ENCODE measurements at places on chromosomes 7 and 10.

DNA sequence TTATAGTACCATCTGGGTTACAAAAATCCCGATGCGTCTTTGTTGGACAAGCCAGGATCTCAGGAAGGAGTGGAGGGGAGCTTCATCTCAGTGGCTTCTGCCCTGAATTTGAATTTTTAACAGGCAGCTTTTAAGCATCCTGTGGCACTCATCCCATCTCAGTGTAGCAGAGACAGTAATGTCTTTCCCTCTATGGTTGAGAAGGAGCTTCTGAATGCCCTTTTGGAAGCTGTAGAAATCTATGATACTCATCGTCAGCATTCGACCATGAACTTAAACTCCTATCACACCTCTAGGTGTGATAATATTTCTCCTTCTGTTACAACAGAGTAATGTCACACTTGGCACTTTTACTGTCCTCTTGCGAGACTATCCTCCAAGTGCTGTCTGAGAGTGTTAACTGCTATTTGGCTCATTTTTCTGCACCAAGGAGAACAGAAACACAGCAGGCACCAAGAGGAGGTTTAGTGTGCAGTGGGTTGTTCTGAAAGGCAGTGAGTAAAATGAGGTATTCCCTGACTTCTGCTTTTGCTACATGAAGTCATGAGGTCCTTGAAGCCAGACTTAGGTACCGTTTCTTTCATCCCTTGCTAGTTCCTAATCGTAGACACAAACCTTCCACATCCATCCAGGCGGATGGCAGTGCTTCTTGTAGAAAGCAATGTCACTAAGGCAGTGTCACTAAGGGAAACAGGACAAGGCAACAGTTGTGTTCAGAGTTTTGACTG lies 177.4 kb downstream of the CELF2 start:
- no peak for DNase-seq

DNA sequence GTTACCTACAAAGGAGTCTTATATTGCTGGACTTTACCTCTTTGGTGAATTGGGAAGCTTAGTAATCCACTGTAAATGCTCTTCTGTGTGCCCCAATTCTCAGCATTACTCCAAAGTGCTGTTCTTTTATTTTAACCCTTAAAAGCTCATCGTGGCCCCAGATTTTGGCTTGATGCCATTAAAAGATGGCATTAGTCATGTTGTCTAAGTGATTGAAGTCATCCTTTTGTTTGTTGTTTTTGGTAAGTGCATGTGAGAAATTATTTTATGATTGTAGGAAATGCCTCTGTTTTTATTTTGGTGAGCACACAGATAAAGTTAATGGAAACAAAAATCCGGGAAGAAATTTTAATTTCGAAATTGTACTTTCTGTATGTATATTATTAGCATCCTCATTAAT lies 82.5 kb upstream of the GATA3 start:
- DNase-seq: no peak

DNA sequence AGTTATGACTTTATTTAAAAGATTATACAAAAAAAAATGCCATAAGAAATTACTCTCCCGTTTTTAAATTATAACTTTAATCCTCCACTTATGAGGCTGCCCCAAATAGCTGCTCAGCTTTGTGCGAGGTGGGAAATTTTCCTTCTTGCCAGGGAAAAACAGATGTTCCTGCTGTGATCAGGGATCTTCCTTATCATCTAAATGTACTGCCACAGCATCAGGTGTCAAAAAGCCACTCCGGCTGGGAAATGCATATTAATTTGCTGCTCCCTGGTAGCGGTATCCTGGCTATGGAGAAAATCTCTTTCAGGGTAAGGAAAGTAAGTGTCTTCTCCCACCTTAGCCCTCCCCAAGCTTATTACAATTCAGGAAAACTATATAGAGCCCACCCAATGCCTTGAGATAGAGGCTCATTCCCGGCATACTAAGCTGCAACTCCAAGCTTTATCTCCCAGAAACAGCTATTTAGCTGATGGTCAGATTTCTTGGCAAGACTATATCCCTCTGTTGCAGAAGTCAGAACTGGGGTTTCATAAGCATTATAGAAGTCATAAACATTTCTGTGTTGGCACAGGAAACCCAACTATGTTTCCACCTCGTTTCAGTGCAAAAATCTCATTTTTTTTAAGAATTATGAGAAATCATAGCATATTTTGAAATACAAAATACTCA lies 360.4 kb downstream of the PARD3 start:
- no peak for DNase-seq

GRCh38 chr10:118871244-118871865 lies 116.6 kb upstream of the CACUL1 start:
- DNase-seq: no peak

DNA sequence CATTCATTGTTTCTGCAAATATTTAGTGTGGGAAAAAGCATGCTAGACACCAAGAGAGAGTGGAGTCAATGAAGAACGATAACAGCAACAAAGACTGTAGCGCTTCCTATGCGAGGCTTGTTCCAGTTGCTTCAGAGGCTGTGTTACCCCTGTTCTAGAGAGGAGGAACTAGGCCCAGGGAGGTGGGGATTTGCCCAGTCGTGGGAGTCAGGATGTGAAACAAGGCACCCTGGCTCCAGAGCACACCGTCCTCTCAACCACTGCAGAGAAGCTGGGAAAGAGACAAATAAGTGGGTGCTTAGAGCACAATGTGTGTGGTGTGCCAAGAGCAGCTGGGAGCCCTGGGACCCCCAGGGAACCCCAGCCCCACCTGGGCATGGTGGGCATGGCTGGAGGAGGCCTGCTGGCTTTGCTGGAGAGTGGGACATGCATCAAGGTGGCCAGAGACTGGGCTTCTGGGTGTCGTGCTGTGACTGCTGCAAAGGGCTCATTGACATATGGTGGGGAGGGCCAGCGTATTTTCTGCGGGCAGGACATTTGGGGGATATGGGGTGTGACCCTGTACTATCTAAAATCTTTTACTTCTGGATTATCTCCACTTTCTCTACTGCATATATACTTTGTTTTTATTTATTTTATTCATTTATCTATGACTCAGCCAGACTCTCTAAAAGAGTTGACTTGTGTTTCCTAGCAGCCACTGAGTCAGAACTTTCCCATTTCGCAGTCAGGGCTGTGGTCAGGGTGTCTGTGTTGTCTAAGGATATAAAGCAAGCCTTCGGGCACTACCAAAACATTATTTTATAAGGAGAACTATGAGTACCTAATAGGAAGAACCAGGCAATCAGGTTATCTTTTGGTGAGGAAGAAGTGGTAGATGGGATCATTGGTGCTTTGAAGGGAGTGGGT lies 95.4 kb downstream of the TCF7L2 start:
- DNase-seq: no peak

GRCh38 chr10:3757638-3758490 lies 27.1 kb downstream of the KLF6 start:
- no peak for DNase-seq

- DNase-seq: no peak
Observed at GRCh38 chr10:108112218-108112617, 947.7 kb upstream of the SORCS1 start.

GRCh38 chr7:29860186-29860585 lies 53.9 kb downstream of the WIPF3 start:
- DNase-seq: no peak

- DNase-seq: no peak
Observed at GRCh38 chr10:98855403-98856189, 380.1 kb downstream of the HPSE2 start.

DNA sequence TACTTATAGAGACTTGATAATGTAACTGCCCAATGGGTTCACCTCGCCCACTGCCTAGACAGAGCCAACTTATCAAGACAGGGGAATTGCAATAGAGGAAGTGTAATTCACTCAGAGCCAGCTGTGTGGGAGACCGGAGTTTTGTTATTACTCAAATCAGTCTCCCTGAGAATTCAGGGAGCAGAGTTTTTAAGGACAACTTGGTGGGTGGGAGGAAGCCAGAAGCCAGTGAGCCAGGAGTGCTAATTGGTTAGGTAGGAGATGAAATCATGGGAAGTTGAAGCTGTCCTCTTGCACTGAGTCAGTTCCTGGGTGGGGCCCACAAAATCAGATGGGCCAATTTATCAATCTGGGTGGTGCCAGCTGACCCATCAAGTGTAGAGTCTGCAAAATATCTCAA lies 20.1 kb upstream of the C7orf33 start:
- DNase-seq: no peak

- DNase-seq: no peak
Observed at GRCh38 chr10:101260764-101261481, 31.7 kb upstream of the LBX1 start.

GRCh38 chr7:110909117-110909516 lies 181.8 kb upstream of the LRRN3 start:
- no peak for DNase-seq

DNA sequence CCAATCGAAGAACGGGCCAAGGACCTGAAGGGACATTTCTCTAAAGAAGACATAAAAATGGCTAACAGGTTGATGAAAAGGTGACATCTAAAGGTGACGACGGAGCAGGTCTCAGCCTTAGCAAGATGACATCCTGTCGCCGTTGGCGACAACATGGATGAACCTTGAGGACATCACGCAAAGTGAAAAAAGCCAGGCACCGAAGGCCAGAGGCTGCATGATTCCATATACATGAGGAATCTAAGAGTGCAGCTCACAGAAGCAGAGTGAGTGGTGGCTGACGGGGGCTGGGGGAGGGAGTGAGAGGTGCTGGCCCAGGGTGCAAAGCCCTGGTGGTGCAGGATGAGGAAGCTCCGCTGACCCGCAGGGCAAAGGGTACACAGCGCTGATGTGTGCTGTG lies 34.1 kb upstream of the NKX6-2 start:
- no peak for DNase-seq

DNA sequence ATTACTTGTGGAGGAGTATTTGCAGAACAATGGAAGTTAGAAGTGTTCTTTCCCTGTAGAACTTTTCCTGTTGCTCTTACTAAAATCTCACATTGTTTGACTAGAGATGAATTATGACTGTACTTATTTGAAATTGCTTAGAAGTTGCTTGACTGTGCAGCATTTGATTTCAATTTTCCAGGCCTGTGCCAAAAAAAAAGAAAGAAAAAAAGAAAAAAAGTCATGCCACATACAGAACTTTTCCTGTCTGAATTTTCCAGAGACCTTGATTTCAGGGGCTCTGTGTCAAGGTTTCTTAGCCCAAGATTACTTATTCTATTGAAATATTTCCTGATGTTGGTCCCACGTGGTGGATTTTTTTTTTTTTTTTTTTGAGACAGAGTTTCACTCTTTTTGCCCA lies 3.5 kb upstream of the FAM171A1 start:
- no peak for DNase-seq

GRCh38 chr10:122567056-122567660 lies 6.6 kb downstream of the DMBT1 start:
- no peak for DNase-seq

DNA sequence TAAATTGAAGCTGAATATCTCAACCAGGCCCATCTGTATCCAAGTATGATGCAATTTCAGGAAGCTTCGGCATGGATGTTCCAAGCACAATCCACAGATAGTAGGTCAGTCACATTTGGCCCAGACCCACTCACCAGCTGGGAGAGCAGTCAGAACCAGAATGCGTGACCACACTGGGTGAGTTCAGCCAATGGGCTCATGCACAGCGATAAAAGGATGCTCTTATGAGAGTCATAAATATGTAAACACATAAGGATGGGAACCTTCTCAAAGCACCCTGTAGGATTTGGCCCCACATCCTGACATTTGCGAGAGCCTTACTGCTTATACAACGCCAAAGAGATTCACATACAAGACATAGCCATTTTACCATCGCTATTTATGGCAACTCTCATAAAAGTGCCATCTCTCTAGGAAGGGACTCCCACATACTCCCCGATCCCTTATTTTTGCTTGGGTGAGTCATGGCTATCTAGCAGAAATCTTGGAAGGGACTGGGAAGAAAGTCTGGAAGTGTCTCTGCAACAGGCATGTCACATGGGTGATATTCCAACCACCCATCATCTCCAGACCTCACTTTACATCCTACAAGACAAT lies 3.0 kb downstream of the AFAP1L2 start:
- DNase-seq: no peak

- DNase-seq: no peak
Observed at GRCh38 chr7:26525398-26526264, 234.0 kb downstream of the SNX10 start.

DNA sequence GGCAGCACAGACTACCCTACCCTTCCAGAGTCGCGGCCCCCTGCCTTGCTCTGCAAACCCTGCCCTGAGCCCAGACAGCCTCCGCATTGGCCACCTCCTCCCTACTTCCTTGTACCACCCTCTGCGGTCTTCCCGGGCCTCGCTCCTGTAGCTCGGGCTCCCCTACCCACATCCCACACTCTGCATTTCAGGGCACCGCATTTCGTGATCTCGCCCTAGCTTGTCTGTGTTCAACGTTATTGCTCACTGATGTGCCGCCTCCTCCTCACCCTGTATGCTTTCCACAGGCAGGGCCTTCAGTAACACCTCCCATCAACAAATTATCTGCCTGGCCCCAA lies 6.6 kb downstream of the PDIA4 start:
- DNase-seq: no peak

GRCh38 chr10:115409347-115409746 lies 316.2 kb downstream of the ATRNL1 start:
- DNase-seq: no peak

- DNase-seq: no peak
Observed at GRCh38 chr7:141322383-141322782, 228.8 kb upstream of the AGK start.

DNA sequence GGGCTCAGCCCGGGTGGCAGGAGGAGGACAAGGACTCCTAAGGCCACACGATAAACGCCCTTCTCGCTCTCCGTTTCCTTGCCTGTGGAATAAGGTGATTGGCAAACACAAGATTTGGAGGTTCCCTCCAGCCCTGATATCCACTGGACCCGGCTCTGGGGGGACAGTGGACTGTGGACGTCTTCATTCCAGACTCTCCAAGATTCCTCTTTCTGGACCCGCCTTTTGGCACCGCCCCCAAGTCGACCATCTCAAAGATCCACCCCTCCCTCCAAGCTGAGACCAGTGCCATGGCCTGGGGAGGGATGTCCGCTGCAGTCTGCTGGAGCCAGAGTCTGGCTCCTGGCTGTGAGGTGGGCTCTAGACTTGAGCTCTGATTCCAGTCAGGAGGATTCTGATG lies 23.6 kb downstream of the ZNF783 start:
- DNase-seq: no peak

- no peak for DNase-seq
Observed at GRCh38 chr10:97328646-97329453, 5.7 kb downstream of the FRAT2 start.

GRCh38 chr7:125391921-125392320 lies 462.3 kb upstream of the POT1 start:
- DNase-seq: no peak

- no peak for DNase-seq
Observed at GRCh38 chr7:38438970-38439369, 165.5 kb upstream of the TARP start.
